Lower lobe of right lung (tissue), 2 donors: ENCODE measurements at places on chromosomes 11 and 22.

DNA sequence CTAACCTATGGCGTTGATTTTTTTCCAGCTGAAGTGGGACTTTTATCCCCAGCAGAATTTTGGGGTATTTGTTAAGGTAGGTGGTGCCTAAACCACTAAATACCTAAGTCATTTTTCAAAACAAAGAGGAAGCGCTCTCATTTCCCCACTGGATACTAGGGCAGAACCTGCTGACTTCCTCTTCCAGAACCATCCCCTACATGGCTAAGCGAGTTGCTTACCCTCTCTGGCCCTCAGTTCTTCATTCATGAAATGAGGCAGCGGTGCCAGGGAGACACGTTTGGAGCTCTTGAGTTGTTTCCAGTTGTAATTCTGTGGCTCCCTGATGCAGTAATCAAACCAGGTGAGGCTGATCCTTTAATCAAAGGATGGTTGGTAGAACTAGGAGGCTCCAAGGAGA is 10.0 kb upstream of the MTMR3 start:
- DNase-seq: no peak
- H3K27me3 ChIP-seq: no peaks in the 10 kb centered on the region
- no peaks in the 10 kb centered on the region for H3K36me3 ChIP-seq
- H3K4me1 ChIP-seq: no peaks in the 10 kb centered on the region
- no peak overlapping the region for H3K4me3 ChIP-seq
- no peak overlapping the region for H3K27ac ChIP-seq

GRCh38 chr11:124541204-124541603 is 2.2 kb downstream of the OR8B12 start:
- no peak overlapping the region for H3K27ac ChIP-seq
- H3K4me1 ChIP-seq: no peaks in the 10 kb centered on the region
- H3K36me3 ChIP-seq: no peaks in the 10 kb centered on the region
- no peak for DNase-seq

DNA sequence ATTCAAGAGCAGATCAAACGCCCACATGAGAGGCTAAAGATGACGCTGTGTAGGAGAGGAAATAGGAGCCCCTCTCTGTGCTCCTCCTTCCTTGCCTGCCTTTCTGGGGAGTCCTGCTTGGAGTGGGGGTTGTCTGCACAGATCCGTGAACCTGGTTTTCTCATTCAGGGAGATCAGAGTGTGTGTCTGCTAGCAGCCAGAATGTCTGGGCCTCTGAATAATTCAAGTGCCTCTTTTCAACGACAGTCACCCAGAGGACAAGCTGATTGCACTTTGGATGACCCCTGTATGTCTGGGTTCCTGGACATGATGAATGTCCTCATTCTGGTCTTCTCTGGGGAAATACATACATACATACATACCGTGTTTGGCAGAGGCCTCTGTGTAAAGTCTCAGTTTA is 592.5 kb upstream of the B3GAT1 start:
- H3K27me3 ChIP-seq: no peaks in the 10 kb centered on the region
- DNase-seq: no peak
- H3K4me3 ChIP-seq: no peak overlapping the region
- H3K4me1 ChIP-seq: no peaks in the 10 kb centered on the region
- H3K36me3 ChIP-seq: no peaks in the 10 kb centered on the region

DNA sequence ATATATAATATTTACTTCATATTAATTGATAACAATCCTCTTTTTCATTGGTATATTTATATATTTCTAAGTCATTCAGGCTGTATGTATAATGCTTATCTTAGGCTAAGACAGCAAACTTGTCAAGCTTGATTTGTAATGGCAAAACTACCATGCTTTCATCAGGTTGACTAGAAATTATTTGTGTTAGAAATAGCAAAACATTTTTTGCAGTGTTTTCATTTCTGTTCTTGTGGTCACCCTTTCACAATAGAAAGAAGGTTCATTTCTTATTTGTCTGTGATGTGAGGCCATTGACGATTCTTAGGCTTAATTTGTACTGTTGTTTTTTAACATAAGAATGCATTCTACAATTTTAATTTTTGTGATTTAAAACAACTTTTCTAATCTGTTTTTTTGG is 197.6 kb downstream of the TMEM135 start:
- no peak overlapping the region for H3K4me3 ChIP-seq
- no peak overlapping the region for H3K27ac ChIP-seq
- no peaks in the 10 kb centered on the region for H3K4me1 ChIP-seq
- DNase-seq: no peak

GRCh38 chr11:35106595-35106994 is 32.4 kb upstream of the CD44 start:
- H3K4me1 ChIP-seq: peaks cover 19% of the 10 kb centered on the region
- H3K36me3 ChIP-seq: no peaks in the 10 kb centered on the region
- H3K27ac ChIP-seq: no peak overlapping the region
- no peak overlapping the region for H3K4me3 ChIP-seq

GRCh38 chr11:122593473-122594420 is 61.8 kb upstream of the UBASH3B start:
- peaks cover 10% of the 10 kb centered on the region for H3K27me3 ChIP-seq
- DNase-seq: no peak
- H3K27ac ChIP-seq: no peak overlapping the region
- no peaks in the 10 kb centered on the region for H3K36me3 ChIP-seq
- H3K4me3 ChIP-seq: no peak overlapping the region

DNA sequence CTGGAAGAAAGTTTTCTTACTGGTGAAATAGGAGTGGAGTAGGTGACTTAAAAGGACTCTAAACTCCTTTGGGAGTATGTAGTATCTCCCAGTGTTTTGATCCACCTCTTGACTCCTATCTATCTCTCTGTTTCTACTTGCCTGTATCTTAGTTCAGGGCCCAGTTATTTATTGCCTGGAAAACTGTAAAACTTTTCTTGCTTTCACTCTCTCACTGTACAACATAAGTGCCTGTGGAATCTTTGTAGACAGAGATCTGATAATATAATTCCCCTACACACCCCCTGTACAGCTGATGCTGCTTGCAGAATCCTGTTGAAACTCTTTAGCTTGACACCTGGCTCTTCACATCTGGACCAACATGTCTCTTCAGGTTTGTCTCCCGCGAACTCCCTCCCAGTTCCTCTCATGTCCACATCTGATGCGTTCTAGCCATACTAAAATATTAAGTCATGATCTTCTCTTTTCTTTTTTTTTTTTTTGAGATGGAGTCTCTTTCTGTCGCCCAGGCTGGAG is 26.5 kb upstream of the SESN3 start:
- no peak for DNase-seq
- H3K36me3 ChIP-seq: no peaks in the 10 kb centered on the region

DNA sequence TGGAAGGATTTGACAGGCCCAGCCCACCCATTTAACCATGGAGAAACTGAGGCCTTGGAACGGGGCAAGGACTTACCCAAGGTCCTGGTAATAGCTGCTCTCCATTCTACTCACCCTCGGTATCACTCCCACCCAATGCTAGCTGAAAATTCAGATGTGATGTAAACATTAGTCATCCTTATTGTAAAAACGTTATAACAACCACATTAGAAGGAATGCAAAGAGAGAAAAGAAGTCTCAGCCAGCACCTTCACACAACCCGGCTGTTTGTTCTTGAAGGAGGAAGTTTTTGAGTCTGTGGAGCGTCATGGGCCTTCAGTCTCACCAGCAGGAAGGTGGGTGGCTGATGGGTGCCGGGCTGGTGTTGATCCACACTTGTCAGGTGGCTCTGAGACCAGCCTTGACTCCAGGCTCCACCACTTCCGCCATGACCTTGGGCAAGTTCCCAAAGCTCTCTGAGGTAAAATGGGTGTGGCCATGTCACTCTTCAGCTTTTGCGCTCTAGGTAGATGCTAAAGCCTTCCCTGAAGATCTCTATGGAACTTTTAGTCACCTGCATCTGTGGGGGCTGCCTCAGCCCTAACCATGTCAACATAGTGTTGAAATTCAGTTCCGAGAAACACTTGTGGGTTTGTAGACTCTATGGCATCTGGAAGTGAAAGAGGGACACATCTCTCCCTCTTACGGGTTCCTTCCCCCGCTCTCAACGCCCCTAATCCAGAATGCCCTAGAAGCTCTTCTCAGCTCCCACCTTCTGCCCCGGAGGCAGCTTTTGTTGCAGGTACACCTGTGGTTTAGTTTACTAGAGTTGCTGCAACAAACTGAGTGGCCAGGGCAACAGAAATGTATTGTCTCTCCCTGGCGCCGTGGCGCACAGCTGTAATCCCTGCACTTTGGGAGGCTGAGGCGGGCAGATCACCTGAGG is 14.8 kb downstream of the CD6 start:
- peaks cover 3% of the 10 kb centered on the region for H3K27me3 ChIP-seq
- H3K27ac ChIP-seq: no peak overlapping the region
- DNase-seq: peak; percentile 81
- H3K4me3 ChIP-seq: no peak overlapping the region

DNA sequence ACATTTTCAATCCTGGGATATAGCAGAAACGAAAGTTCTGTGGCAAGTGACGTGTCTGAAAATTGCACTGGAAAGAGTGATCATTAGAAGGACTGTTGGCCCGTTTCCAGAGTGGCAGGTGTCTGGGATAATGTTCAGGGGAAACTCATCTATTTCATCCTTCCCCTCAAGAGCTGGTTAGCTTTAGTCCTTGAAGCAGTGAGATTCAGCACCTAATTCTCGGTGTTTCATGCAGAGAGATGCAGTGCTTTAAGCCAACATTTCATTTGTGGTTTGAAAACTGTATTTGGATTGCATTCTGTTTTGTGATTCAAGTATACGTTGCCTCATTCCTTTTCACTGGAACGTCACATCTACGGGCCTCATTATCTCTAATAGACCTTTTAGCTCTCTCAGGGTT is 205.0 kb upstream of the RAG2 start:
- no peak for DNase-seq
- no peaks in the 10 kb centered on the region for H3K36me3 ChIP-seq
- H3K27me3 ChIP-seq: no peaks in the 10 kb centered on the region
- H3K4me1 ChIP-seq: no peaks in the 10 kb centered on the region
- no peak overlapping the region for H3K4me3 ChIP-seq
- H3K27ac ChIP-seq: no peak overlapping the region

GRCh38 chr11:113167599-113167998 is 146.8 kb upstream of the TTC12 start:
- no peak overlapping the region for H3K27ac ChIP-seq
- H3K36me3 ChIP-seq: no peaks in the 10 kb centered on the region
- H3K4me1 ChIP-seq: peaks cover 3% of the 10 kb centered on the region
- DNase-seq: no peak
- no peak overlapping the region for H3K4me3 ChIP-seq
- no peaks in the 10 kb centered on the region for H3K27me3 ChIP-seq

- no peaks in the 10 kb centered on the region for H3K27me3 ChIP-seq
- no peak overlapping the region for H3K4me3 ChIP-seq
- H3K27ac ChIP-seq: no peak overlapping the region
- DNase-seq: no peak
These were observed 111.0 kb upstream of the ARHGAP42 start for GRCh38 chr11:100575860-100576717.

DNA sequence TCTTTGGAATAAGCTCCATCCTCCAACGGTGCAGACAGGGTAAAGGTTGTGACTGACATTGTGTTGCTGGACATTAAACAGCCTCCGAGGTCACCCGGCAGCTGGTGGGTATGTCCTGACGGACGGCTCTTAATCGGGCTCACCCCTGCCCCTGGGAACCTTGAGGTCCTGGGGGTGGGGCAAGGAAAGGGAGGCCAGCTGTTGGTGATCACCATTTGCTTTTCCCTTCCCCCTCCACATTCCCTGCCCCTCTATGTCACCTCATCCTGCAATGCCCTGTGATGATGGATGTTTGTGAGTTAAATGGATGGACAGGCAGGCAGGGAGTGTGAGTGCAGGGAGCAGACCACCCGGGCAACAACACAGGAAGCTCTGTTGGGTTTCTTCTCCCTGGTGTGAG is 26.3 kb downstream of the APLNR start:
- H3K27me3 ChIP-seq: no peaks in the 10 kb centered on the region
- no peak overlapping the region for H3K4me3 ChIP-seq
- H3K36me3 ChIP-seq: no peaks in the 10 kb centered on the region
- no peak for DNase-seq
- H3K27ac ChIP-seq: no peak overlapping the region
- peaks cover 30% of the 10 kb centered on the region for H3K4me1 ChIP-seq

GRCh38 chr11:7548659-7549274 is 35.0 kb downstream of the PPFIBP2 start:
- no peaks in the 10 kb centered on the region for H3K27me3 ChIP-seq
- no peak overlapping the region for H3K4me3 ChIP-seq
- H3K27ac ChIP-seq: no peak overlapping the region
- no peaks in the 10 kb centered on the region for H3K36me3 ChIP-seq

DNA sequence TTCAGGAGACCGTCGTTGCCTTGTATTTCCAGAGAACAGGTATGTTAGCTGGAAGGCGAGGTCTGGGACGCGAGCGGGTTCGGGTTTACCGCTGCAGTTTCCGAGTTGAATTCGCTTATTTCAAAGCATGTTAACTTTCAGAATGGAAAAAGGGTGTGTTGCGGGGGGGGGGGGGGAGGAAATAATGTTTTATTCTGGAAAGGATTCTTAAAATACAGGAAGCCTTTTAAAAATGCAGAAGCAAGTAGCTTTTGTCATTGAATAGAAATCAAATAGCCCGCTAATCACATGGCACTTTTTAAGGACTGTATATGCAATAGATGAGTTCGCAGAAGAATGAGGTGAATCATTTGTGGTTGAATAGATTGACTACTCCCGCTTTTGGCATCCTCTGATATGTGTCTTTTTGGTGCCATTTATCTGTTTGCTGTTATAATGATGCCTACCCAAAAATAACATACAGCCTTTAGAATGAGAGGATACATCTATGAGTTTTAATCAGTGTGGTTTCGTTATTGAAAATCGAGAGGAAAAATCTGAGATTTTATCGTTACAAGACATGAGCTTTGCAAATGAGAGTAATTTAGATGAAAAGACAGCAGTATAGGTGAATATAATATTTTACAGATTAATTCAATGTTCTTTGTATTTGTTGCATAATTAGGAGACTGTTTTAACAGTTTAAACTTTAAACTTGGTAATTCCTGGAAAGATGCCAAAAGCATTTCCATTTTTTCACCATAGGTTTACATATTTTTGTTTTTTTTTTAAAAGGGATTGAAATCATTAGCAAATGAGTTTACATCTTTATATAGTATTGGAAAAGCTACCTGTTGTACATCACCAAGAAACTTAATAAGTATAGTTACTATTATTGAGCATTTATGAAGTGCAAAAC is 1.7 kb downstream of the PDE3B start:
- H3K36me3 ChIP-seq: no peaks in the 10 kb centered on the region
- H3K4me1 ChIP-seq: peaks cover 16% of the 10 kb centered on the region
- peak overlapping the region; percentile 90 for H3K27ac ChIP-seq
- DNase-seq: no peak
- H3K4me3 ChIP-seq: peak overlapping the region; percentile 91

DNA sequence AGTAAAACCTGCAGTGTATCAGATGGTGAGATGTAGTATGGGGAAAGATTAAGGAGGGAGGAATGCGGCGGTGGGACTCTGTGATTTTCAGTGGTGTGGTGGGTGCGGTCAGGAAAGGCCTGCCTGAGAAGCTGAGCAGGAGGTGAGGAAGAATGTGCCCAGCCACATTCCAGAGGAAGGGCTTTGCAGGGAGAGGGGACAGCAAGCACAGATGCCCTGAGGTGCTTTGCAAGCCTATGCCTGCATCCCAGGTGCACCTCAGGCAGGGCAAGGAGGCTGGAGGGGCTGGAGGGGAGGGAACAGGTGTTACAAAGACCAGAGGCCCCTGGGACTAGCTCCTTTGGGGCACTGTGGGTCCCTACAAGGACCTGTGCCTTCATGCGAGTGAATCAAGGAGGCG is 42.1 kb downstream of the MYO7A start:
- no peaks in the 10 kb centered on the region for H3K4me1 ChIP-seq
- H3K27ac ChIP-seq: no peak overlapping the region
